ENCODE measurements at places on chromosomes 1 and 21. TPM values are rescaled to one million over a fixed set of nuclear protein-coding genes. Genes with fewer than 3 reads are reported as not detected.

GRCh38 chr21:39663742-39664492, 51.2 kb downstream of the B3GALT5 start:
- DNase-seq, result no peak

DNA sequence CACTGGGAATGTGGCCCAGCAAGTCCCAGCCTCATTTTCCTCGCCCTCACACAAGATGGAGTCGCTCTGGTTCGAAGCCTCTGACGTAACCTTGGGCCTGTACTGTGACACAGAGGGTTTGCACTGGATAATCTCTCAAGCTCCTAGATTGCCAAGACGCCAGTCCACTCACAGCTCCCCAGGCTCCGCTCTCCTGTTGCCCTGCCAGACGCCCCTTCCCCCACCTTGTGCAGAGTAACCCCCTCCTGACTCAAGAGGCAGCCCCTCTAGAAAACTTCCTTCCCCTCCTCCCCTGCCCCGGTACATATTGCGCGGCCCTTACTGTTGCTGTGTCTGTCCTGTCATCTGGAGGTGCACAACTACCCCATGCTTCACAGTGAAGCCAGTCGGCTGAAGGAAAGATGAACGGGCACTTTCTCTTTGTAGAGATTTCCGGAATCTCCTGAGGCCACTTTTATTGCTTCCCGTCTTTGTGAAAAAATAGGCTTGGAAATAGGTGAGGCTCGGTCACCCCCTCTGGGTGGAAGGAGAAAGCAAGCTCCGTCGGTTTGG, 981 bp upstream of the KIAA1614 start:
- DNase-seq, result no peak

DNA sequence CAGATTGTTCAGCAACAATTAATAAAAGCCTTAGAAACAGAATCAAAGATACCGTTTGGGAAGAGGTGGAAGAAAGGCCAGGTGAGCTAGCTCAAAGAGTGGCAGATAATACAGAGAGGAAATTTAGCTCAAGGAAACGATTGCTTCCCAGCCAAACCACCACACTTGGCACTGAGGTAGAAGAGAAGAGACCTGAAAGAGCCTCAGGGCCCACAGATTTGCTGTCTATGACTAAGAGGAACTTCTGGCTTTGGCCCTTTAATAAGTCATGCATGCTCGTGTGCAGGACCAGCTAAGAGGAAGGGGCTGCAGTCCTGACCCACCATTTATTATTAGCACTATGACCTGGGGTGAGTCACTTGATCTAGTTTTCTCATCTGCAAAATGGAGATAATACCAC, 72.8 kb upstream of the BCL10 start:
- no peak for DNase-seq

- peak; percentile 72 for DNase-seq
These were observed 85.8 kb upstream of the RGS1 start for GRCh38 chr1:192489748-192490147.

DNA sequence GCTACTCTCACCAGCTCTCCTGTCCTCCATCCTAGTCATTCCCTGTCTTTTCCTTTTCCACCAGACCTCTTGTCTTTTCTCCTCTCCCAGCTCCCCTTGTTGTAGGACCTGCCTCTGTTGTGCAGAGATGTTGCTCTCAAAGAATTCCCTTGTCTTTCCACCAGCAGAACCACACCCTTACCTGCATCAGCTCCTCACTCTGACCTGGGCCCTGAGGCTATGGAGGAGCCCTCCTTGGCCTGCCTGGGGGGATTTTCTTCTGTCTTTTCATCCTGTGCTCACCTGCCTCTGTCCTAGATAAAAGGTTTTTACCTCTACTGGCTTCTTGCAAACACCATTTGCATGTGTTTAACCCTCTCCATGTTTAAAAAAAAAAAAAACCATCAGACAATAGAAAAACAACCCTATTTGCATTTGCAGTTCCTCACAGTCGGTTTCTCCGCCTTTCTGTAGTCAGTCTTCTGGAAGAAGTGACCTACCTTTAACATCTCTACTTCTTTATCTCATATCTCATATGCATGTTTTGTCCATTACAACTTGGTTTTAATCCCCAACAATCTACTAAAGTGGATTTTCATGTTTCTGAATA, 12.1 kb downstream of the FCRL5 start:
- no peak for DNase-seq

GRCh38 chr1:54886724-54887664, at the start of gene DHCR24:
DHCR24 (minus strand) TSS chr1:54887195; CDS start chr1:54887119, 76 bp downstream.
- DNase-seq, result peak; percentile 59

- DNase-seq, result no peak
These were observed 200.6 kb upstream of the HMCN1 start for GRCh38 chr1:185533596-185533995.

The ATP13A2 gene
- 16.4 TPM for polyA plus RNA-seq

The PCAT6 gene
- 1.6 TPM for polyA plus RNA-seq

Measured in forelimb muscle (tissue), 1 donor.